ENCODE measurements at places on chromosomes 16 and 17. TPM values are rescaled to one million over a fixed set of nuclear protein-coding genes. Genes with fewer than 3 reads are reported as not detected.
A peak's percentile ranks its signal among the peaks of the same experiment; 100 is the strongest.

- no peak for DNase-seq
Measured at GRCh38 chr17:38789185-38789584, 10.2 kb downstream of the PIP4K2B start.

DNA sequence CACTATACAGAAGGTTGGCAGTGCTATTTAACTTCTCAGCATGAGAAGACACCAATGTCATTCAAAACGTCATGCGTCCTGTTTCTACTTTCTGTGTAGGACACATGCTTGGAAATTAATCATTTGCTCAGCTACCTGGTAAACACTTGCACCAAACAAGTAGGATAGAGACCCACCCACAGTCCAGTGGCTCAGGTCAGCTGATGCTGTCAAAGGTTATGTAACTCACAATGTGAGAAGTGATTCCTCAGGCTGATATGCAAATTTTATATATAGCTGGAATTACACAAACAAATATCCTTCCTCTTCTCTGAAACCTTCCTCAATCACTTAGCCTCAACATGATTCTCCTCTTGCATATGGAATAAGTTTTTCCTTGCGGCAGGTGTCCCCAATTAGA is 59.6 kb downstream of the ZZEF1 start:
- no peak for DNase-seq

GRCh38 chr17:63774969-63775265 is 947 bp downstream of the DDX42 start:
- no peak for DNase-seq

- DNase-seq = peak; percentile 81
Measured at GRCh38 chr16:2223942-2224486, 623 bp downstream of the E4F1 start.

GRCh38 chr16:61798741-61799140 is 237.5 kb downstream of the CDH8 start:
- DNase-seq = no peak

- DNase-seq = no peak
Measured at GRCh38 chr16:59046335-59046734, 312.2 kb upstream of the GOT2 start.

DNA sequence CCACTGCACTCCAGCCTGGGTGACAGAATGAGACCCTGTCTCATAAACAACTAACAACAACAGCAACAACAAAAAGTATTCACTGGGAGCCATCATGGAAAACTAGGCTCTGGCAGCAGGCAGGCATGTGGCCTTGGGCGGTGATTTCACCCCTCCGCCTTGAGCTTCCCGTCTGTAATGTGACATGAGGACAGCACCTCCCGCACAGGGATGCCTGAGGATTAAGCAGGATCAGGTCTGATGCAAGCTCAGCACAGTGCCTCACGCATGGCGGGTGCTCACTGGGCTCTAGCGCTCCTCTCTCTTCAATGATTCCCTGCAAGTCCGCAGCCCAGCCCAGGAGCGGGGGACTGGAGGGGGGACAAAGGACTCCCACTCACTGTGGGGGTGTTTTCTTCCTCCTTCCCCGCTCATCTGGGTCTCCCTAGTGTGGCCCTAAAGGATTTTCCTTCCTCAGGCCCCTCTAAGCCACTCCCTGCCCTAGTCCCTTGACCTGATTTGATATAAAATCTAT is 2.8 kb downstream of the PLCD3 start:
- DNase-seq = no peak

GRCh38 chr17:50425682-50426471 is at the start of gene ACSF2:
TSS of gene ACSF2 (plus strand) at chr17:50426218. CDS start at chr17:50426262, 44 bp downstream.
- DNase-seq = peak; percentile 47

DNA sequence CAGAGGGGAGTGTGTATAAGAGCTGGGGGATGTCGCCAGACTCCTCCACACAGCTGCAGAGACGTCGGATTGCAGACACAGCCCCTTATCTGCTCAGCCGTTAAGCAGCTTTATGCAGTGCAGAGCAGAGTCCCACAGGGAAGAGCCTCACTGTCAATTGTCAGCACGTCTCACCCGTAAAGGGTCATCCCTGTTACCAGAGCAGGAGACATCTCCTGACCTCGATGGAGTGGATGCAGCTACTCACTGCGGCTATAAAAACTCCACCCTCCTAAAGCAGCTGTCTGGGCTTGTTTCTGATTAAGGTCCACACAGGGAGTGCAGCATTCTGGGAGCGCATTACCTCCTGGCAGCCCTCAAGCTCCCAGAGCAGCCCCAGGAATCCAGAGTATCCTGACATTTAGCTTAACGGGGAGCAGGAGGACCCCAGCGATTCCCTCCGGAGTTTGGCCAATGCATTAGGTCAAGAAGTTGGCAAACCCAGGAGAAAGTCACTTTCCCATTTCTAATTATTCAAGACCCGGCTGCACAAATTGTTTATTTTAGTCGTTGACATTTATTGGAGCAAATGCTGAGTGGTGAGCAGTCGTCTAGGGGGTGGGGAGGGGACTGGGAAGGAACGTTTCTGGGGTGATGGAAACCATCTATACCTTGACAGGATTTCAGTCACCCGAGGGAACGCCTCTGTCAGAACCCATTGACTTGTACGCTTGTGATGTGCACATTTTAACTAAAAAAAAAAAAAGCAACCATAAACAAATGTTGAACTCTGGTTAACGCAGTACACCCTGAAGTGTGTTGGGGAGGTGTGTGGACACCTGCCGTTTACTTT is 100.0 kb upstream of the ZNF469 start:
- DNase-seq = no peak

DNA sequence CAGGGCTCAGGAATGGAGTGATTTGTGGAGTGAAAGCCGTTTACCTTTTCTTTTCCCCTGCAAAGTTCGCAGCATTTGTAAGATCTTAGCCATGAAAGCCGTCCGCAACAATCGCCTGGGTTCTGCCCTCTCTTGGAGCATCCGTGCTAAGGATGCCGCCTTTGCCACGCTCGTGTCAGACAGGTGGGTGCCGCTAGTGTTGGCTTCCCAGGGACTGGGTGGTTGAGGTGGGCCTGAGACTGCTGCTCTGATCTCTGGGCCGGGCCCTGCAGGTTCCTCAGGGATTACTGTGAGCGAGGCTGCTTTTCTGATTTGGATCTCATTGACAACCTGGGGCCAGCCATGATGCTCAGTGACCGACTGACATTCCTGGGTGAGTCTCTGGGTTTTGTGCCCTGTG is 27.3 kb downstream of the NUP85 start:
- DNase-seq = no peak

DNA sequence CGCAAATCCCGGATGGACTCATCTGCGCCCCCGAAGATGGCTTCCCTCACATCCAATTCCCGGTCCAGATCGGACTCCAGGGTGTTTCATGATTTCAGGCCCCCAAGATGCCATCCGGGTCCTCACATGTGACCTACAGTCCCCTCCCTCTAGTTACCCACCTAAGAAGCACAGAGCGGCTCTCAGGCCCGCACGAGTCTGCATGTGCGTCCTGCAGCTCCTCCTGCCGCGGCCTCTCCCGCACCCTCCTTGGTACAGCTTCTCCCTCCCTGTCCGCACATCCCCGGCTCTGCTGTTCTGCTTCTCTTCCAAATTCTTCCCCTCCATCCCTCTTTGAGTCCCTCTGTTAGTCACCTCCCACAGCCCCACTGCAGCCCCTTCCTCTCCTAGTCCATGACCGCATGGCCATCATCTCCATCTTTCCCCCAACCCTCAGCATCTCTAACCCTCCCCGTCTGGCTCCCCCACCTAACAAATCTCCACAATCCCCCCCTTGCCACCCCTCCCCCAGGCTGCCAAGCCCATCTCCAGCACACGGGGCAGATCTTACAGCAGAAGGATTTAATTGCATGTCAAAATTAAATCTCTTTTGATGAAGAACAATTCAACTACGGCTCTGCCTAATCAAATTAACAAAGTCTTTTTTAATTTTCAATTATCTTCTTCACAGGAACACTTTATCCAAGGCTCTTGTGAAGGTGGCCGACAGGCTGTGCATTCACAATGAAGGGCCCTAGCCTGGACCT is 231.0 kb downstream of the RBFOX3 start:
- no peak for DNase-seq

Gene HES7
- not detected for total RNA-seq

Gene TGFB1I1
- total RNA-seq = 26.2 TPM

Gene OSGIN1
- 0.77 TPM for total RNA-seq

Gene FBXW10
- not detected for total RNA-seq

Gene P2RX1
- not detected for total RNA-seq

Gene ZNF750
- total RNA-seq = under 0.01 TPM

All from dermis microvascular lymphatic vessel endothelial cell (primary cell).